Liver (tissue), 10 donors: ENCODE measurements at places on chromosomes 1 and 21. TPM values are rescaled to one million over a fixed set of nuclear protein-coding genes. Genes with fewer than 3 reads are reported as not detected.

TRPM2 gene
- 0.61 TPM for polyA plus RNA-seq

GRCh38 chr1:223714849-223715603 lies 2.7 kb downstream of the CAPN2 start:
- DNase-seq: no peak

DNA sequence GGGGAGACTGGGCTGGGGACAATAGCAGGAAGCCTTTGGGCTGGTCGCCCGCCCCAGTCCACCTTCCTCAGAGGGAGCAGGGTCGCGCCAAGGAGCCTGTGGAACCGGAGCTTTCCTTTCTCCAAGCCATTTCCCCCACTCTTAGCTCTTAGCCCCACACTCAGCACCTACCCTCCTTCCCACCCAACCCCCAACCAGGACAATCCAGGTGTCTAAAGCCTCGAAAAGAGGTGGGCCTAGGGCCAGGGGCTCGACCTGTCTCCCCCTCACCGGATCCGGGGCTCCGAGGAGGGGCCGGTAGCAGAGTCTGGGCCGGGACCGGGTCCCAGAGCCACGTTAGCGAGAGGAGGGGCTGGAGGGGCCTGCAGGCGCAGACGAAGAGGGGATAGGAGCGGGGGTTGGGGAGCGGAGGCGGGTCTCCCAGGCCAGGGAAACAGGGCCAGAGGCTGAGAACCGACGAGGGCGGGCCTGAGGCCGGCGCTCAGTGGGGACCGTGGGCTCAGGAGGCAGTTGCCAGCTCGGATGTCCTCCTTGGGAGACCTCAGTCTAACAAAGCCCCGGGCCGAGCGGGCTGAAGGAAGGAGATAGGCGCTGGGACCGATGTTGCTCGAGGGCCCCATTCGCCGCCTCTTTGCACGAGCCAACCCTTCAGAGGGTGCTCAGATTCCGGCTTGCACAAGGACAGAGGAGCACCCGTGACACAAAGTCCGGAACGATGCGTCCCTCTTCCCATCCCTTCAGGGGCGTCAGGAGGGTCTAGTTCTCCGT lies 943 bp downstream of the SEMA6C start:
- no peak for DNase-seq

DNA sequence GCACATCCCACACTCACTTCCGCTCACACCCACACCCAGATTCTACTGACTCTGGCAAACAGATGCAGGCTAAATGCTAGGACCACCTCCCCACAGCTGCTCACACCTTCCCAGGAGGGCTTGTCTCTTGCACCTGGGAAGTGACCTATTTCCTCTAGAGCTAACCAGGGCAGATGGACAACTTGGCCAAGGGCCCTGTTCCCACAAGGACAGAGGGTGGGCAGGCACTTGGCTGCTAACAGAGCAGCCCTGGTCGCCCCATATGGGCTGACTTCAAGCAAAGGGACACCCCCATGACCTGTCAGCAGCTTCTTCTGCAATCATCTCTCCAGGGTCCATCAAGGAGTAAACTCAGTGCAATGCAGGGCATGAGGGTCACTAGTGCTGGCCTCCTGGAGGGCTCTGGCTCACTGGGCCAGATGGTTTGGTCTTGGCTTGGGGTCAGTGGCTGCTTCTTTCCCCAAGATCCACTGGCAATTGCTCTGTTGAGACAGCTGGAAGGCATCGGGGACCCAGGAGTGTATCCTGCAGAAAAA lies 641.5 kb downstream of the PLPP3 start:
- no peak for DNase-seq

GRCh38 chr1:156500543-156500792 lies at the start of gene MEF2D:
TSS of gene MEF2D (minus strand) at chr1:156500775. CDS start at chr1:156483292, 17,483 bp downstream.
- no peak for DNase-seq

GRCh38 chr1:236491469-236492136 lies 32.2 kb upstream of the LGALS8 start:
- no peak for DNase-seq

DNA sequence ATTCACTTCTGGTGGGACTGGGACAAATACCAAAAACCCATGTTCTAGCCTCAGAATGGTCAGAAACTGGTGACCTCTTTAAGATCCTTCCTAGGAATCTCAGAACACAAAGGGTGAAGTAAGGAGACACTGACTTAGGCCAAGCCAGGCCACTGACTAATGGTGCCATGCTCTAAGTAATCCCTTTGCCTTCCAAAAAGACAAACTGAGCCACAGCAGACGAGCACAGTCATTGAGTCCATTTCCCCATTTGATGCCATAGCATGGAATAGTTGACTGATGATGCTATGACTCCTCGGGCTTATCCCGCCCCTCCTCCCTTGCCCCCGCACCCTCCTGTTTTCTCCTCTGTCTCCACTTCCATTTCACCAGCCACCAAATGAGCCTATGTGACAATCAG lies 145.8 kb upstream of the ZNF648 start:
- DNase-seq: no peak

SPATA45 gene
- not detected for polyA plus RNA-seq

DNA sequence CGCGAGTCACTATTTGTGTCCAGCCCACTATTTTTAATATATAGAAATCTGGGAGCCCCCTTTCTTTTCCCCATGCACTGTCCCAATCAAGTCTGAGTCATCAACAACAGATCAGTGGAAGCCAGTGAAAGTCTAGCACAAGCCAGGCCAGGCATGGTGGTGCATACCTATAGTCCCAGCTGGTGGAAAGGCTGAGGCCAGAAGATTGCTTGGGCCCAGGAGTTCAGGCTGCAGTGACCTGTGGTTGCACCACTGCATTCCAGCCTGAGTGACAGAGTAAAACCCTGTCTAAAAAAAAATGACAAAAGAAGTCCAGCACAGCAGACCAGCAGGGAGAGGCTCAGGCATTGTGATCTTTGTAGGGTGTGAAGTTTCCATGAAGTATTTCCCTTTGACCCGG lies 9.0 kb upstream of the RPL5 start:
- DNase-seq: no peak

DNA sequence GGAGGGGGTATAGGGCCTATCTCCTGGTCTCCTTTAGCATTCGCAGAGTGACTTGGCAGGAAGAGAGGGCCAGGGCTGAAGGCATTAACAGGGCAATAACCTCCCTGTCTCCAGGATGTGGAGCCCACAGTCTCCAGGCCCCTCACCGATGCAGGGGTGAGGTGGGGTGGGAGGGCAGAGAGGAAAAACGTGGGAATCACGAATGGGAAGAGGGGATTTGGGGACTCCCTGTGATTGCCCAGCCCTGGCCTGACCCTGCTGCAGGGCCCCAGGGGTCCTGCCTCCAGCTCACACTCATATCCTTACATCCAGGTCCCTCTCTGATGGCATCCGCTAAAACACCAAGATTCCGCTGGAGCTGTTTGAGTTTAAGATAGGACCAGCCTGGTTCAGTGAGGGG lies 14.6 kb downstream of the TFAP2E start:
- DNase-seq: no peak

C8A gene
- polyA plus RNA-seq: 188 TPM

CD1C gene
- 0.24 TPM for polyA plus RNA-seq

DNA sequence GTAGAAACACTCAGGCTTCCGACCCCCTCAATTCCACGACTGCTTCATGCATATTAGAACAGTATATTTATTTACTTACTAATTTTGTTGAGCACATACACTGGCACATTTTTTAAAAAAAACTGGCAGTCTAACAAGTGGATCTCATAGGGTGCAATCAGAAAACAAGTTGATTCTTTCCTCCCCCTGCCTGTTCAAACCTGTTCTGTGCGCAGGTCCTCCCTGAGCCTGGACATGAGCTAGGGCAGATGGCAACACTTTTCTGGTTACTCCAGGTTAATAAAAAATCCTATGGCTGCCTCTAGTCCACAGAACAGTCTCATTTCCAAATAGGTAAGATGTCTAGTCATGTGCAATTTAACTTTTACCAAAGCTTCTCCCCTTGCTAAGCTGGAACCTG lies 18.6 kb downstream of the HSD11B1 start:
- DNase-seq: no peak

ACTN2 gene
- polyA plus RNA-seq: 0.81 TPM

EDN2 gene
- 0.13 TPM for polyA plus RNA-seq

GRCh38 chr1:84277343-84278059 lies 24.0 kb upstream of the SAMD13 start:
- DNase-seq: no peak

DNA sequence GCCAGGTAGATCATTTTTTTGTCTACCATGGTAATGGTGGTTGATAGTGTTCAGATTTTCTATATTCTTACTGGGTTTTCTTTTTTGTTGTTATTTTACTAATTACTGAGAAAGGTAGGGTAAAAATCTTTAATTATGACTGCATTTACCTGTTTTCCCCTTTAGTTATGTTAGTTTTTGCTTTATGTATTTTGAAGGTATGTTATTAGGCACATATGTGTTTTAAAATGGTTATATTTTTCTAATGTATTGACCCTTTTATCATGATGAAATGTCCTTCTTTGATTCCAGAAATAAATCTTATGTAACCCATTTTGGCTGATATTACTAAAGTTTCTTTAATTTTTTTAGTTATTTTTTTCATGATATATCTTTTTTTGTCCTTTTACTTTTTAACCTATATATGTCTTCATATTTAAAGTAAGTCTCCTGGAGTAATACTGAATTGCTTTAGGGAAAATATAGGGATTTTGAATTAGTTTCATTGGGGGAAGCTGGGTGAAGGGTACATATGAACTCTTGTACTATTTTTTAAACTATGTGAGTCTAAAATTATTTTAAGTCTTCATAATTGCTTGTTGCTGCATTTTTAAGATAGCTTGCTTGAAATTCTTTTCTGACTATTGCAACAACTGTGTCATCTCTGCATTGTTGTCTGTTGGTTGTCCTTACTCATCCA lies 22.4 kb downstream of the SLC35A3 start:
- no peak for DNase-seq

DNA sequence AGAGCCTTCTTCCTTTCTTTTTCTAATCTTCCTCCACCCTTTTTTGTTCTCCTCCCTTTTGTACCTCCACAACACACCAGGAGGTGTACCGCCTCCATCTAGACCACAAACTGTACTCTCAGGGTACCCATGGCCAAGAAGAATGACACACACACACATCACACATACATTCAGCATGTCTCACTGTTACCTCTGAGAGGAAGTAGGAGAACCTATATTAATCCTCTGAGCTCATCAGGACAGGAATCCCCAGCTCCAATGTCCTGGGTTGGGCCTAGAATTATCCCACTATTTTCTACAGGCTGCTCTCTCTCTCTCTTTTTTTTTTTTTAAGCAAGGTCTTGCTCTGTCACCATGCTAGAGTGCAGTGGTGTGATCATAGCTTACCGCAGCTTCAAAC lies 36.7 kb downstream of the ATP2B4 start:
- DNase-seq: no peak

TMEM79 gene
- polyA plus RNA-seq: 2.2 TPM

TRABD2B gene
- 1.3 TPM for polyA plus RNA-seq
